Mesangial cell (primary cell): ENCODE measurements at places on chromosomes 11 and 22. TPM values are rescaled to one million over a fixed set of nuclear protein-coding genes. Genes with fewer than 3 reads are reported as not detected.

Gene PANX2
- 0.13 and 0.16 TPM in 2 replicates for total RNA-seq

Gene FGF4
- not detected in 2 replicates for total RNA-seq

Gene PHLDB1
- 103 and 170 TPM in 2 replicates for total RNA-seq

Gene BTBD18
- total RNA-seq: not detected in 2 replicates

Gene CCDC15
- 0.25 and 2.3 TPM in 2 replicates for total RNA-seq

Gene PLEKHA7
- total RNA-seq: 12.4 and 12.7 TPM in 2 replicates

Gene OR10D3
- total RNA-seq: not detected in 2 replicates

Gene NCR3LG1
- total RNA-seq: 3.3 and 5.5 TPM in 2 replicates

Gene OR4C11
- not detected in 2 replicates for total RNA-seq

Gene FOLR2
- not detected in 2 replicates for total RNA-seq

Gene TRIM49
- total RNA-seq: not detected in 2 replicates

Gene MS4A3
- total RNA-seq: not detected in 2 replicates

Gene MMP12
- total RNA-seq: not detected in 2 replicates

Gene BEST1
- total RNA-seq: under 0.01 and 0.51 TPM in 2 replicates

Gene DNAJC24
- total RNA-seq: 5.8 and 9.0 TPM in 2 replicates

Gene CEP126
- 0.98 and 1.1 TPM in 2 replicates for total RNA-seq

Gene OR6T1
- total RNA-seq: not detected in 2 replicates

Gene SLC22A8
- total RNA-seq: not detected in 2 replicates

Gene TIGD3
- total RNA-seq: 0.25 and 0.33 TPM in 2 replicates

Gene PLAAT2
- total RNA-seq: 0.16 TPM in 1 of 2 replicates, not detected in the other

Gene TMEM86A
- 0.49 and 4.1 TPM in 2 replicates for total RNA-seq

Gene RFPL2
- total RNA-seq: not detected in 2 replicates

Gene LMNTD2
- total RNA-seq: 0.65 and 7.2 TPM in 2 replicates

Gene A4GALT
- 20.0 and 53.4 TPM in 2 replicates for total RNA-seq

Gene OR6A2
- not detected in 2 replicates for total RNA-seq

Gene NLRP10
- under 0.01 TPM in 1 of 2 replicates, not detected in the other for total RNA-seq

Gene ADM
- 22.2 and 31.4 TPM in 2 replicates for total RNA-seq
